ENCODE measurements at places on chromosomes 6 and 20. TPM values are rescaled to one million over a fixed set of nuclear protein-coding genes. Genes with fewer than 3 reads are reported as not detected.

The CD83 gene
- total RNA-seq, result 3.1 TPM

The PTGIS gene
- 1.6 TPM for total RNA-seq

The NNAT gene
- total RNA-seq, result 2.8 TPM

The SIRPB2 gene
- total RNA-seq, result not detected

The FOXQ1 gene
- not detected for total RNA-seq

The SPATS1 gene
- total RNA-seq, result not detected

The MROH8 gene
- 1.1 TPM for total RNA-seq

The RGS17 gene
- total RNA-seq, result 1.7 TPM

The MYLK2 gene
- 0.18 TPM for total RNA-seq

The ENPP4 gene
- under 0.01 TPM for total RNA-seq

The ADGRF5 gene
- total RNA-seq, result not detected

The MYLK4 gene
- under 0.01 TPM for total RNA-seq

The FAM217A gene
- total RNA-seq, result not detected

The RUNX2 gene
- total RNA-seq, result 3.1 TPM

DNA sequence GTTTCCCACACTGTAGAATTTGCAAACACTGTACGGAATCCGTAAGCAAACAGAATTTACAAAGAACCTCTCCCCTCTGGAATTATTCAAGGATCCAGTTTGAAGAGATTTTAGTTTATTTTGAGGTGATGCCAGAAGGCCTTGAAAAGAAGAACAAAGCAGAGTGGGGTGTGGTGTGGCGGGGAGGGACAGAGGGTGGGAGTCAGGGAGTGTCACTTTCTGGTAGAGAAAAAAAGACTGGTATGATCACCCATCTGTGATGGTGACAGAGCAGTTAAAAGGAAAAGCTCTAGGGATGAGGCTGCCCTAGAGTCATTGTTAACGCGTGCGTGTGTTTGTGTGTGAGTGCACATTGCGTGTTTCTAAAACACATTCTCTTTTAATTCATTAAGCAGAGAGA is 97.0 kb upstream of the F13A1 start:
- no peak for DNase-seq

DNA sequence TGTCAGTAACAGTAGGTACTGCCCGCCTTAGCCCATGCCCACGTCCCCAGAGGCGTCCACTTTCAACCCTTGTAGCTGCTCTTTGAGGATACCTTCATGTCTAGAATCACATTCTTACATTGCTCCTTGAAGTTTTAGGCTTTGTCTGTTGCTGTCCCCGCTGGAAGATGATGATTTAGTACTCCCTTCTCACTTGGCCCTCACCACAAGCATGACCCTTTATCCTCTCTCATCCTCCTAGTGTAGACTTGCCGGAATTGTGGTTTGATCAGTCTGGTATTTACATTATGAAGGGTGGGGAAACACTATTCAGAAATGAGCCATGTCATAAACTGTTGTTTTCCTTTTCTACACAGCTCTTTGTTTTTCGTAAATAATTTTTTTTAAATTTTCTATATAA is 87.4 kb downstream of the ARID1B start:
- DNase-seq, result peak; percentile 12

GRCh38 chr6:84515067-84515466 is 249.3 kb downstream of the TBX18 start:
- no peak for DNase-seq

DNA sequence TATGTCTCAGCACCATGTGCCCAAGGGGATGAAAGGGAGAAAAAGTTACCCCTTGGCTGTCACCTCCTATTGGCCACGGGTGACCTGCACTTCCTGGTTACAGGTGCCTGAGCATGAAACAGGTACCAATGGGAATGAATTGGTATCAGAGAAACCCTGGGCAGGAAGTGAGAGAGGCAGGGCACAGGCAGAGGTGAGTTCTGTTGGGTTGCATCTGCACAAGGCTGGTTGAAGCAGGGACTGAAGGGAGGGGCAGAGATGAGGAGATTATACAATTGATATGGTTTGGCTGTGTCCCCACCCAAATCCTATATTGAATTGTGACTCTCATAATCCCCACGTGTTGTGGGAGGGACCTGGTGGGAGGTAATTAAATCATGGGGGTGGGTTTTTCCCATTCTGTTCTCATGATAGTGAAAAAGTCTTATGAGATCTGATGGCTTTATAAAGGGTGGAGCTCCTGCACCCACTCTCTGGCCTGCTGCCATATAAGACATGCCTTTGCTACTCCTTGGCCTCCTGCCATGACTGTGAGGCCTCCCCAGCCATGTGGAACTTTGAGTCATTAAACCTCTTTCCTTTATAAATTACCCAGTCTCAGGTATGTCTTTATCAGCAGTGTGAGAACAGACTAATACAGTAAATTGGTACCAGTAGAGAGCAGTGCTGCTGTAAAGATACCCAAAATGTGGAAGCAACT is 291.8 kb downstream of the LRFN2 start:
- DNase-seq, result no peak

GRCh38 chr20:39874049-39874893 is 814.8 kb downstream of the MAFB start:
- DNase-seq, result peak; percentile 89

GRCh38 chr20:44153636-44154043 is 33.3 kb downstream of the JPH2 start:
- DNase-seq, result peak; percentile 13

GRCh38 chr6:2353412-2354137 is 108.2 kb upstream of the GMDS start:
- peak; percentile 86 for DNase-seq

DNA sequence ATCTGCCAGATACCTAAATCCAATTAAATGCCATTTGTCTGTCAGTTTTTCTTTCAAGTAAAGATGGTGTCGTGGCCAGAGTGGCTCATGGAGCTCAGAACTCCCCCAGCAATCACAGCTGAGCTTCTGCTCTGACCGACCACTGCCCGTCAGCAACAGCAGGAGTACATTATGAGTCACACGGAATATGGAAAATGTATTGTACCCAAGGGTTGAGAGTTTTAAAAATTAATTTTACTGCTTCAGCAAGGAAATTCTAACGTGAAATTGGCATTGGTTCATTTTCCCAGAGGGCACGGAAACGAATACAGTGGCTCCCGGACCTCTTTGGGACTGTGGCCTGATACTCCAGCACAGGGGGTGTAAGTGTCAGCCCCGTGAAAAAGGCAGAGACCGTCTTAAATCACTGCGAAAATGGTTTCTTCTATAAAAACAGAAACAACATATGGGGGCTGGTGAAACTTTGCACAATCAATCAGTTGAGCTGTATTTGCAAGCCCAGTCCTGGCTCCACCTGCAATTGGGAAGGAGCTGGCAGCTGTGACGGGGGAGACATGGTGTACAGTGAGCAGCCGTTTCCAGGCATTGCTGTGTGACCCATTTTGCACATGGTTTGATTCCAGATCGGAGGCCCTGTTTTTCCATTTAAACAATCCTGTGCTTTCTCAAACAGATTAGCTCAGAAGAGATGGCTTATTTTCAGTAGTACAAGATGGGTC is 12.8 kb downstream of the NPEPL1 start:
- no peak for DNase-seq

- DNase-seq, result no peak
These were observed 58.2 kb downstream of the TNFAIP3 start for GRCh38 chr6:137925141-137925698.

GRCh38 chr6:47722194-47722593 is 23.8 kb downstream of the ADGRF4 start:
- DNase-seq, result no peak

GRCh38 chr6:144657691-144658090 is 372.6 kb downstream of the UTRN start:
- no peak for DNase-seq

- DNase-seq, result no peak
These were observed 7.4 kb downstream of the LY86 start for GRCh38 chr6:6595952-6596351.
